ENCODE measurements at places on chromosomes 6 and 20. TPM values are rescaled to one million over a fixed set of nuclear protein-coding genes. Genes with fewer than 3 reads are reported as not detected.

Gene BPIFB4
- total RNA-seq = not detected

Gene CNR1
- total RNA-seq = 2.3 TPM

Gene SLC25A27
- total RNA-seq = not detected

Gene JAG1
- 3.2 TPM for total RNA-seq

Gene CALHM4
- total RNA-seq = not detected

Gene ESR1
- total RNA-seq = 0.86 TPM

Gene ANGPT4
- not detected for total RNA-seq

Gene MUCL3
- not detected for total RNA-seq

Gene GPR6
- not detected for total RNA-seq

Gene RIPPLY2
- not detected for total RNA-seq

Gene GPX5
- not detected for total RNA-seq

Gene PPP1R16B
- total RNA-seq = not detected

Gene BMP2
- total RNA-seq = 0.53 TPM

Gene PSORS1C1
- total RNA-seq = 0.18 TPM
